ENCODE measurements at places on chromosomes 13 and 19.

DNA sequence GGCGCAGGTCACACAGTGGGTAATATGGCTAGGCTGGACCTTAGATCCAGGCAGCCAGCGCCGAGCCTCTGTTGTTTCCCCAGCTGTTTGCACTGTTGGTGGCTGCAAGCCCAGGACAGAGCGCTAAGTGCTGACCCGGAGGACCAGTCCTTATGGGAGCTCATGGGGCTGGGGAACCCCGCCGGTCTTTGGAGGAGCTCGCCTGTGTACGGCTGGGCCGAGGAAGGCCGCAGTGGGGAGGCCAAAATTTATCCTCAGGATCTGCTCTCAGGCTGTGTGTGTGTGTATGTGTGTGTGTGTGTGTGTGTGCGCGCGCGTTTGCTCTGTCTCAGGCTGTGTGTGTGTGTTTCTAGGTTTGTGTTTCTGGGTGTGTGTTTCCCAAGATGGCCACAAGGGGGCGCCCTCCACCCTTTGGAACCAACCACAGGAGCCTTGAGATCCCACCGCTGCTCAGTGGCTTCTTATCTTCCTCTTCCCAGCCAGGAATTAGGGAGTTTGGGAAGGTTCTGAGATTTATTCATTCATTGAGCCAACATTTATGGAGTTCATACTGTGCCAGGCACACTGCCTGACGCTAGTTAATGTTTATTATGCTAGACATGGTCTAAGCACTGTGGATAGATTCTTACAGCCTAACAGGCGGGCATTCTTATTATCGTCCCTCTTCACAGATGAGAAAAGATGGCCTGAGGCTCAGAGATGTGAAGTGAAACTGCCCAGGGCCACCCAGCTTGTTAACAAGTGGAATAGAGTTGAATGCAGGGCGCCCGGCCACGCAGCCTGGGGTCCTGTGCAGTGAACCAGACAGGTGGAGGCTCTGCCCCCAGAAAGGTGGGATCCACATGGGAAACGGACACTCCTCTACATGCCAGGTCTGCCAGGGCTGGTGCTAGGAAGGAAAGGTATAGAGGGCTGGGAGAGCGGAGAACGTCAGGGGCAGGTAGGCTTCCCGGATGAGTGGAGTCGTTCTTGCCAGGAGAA lies 13.0 kb downstream of the PGLYRP1 start:
- DNase-seq = peak; percentile 63

- no peak for DNase-seq
Observed at GRCh38 chr13:60794751-60795150, 397.7 kb downstream of the TDRD3 start.

DNA sequence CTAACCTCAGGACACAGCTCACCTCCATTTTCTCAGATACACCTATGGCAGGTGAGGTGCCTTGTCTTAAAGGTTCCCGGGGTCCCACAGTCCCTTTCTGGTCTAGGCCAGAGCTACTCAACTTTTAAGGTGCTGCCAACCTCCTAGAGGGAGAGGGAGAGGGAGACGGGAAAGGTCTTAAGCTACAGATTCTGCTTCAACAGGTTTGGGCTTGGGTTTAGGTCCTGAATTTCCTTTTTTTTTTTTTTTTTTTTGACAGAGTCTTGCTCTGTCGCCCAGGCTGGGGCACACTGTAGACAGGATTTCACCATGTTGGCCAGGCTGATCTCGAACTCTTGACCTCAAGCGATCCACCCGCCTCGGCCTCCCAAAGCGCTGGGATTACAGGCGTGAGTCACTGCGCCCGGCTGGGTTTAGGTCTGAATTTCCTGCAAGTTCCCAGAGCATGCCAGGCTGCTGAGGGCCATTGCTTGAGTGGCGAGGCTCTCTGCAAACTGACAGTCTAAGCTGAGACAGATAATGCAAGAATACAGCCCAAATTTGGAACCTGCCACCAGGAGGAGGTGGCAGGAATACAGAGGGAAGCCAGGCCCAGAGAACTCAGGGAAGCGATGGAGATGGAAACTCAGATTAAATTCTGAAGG lies 7.8 kb upstream of the SYCN start:
- no peak for DNase-seq

- peak; percentile 11 for DNase-seq
Observed at GRCh38 chr13:36789061-36789460, 30.0 kb upstream of the RFXAP start.

GRCh38 chr13:113631341-113632095 lies 26.5 kb downstream of the ATP4B start:
- DNase-seq = no peak

DNA sequence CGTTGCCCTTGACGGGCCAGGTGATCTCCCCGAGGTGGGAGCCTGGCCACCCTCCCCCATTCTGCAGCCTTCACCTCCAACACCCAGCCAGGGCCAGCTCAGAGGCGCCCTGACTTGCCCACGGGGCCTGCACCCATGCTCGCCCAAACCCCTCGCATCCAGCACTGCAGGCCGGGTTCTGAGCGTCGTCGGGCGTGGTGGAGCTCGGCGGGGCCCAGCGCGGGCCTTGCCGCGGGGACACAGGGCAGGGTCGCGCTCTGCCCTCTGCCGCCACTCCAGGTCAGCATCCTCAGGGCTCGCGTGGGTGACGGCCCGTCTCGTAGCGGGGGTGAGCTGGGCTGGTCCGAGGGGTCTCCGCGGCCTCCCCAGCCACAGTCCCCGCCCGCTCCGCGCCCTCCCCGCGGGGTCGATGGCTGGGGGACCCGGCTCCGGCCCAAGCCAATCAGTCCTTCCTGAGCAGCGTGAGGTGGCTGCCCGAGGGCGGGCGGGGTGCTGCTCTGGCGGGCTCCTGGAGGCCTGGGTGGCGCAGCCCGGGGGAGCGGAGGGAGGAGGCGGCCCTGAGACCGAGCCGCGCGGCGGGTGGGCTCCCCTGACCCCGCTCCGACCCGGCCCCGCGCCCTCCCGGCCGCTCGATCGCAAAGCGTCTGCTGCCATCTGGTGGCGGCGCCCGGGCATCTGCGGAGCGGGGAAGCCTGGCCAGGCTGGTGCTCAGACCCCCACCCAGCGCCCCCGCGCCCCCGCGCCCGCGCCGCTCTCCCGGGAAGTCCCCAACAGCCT lies 61.4 kb downstream of the CCNE1 start:
- peak; percentile 34 for DNase-seq

GRCh38 chr13:38703255-38703654 lies 16.4 kb downstream of the FREM2 start:
- DNase-seq = no peak

DNA sequence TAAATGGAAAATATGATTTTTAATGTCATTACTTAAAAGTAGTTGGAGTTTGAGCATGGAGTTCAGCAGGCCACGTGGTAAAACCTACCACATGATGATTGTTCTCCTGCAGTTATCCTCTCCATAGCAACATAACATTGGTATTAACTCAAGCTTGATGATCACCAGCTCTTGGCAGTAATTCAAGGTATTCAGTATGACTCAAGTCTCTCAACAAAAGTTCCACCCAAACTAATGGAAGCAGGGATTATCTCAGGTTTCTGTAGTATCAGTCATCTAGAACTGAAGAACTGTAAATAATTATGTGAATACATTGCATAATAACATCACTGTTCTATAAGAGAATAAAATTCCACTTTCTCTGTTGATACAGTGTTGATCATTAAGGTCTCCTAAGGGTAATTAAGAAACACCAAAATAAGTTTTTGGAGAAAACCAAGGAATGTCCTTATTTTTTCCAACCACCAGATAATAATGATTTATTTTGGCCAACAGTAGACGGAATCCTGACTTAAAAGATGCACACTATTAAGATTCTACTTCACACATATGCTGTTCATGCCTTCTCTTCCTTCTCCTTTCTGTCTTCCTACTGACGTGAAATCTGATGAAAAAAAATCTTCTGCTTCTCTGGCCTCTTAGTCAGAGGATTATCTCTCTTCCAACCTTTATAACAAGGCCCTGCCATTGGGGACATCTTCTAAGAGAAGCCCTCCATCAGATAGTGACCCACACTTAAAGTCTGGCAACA lies 1092.3 kb downstream of the EFNB2 start:
- DNase-seq = peak; percentile 99

GRCh38 chr13:108270442-108270841 lies 924 bp downstream of the TNFSF13B start:
- DNase-seq = no peak
